ENCODE measurements at places on chromosomes 2 and 18.

DNA sequence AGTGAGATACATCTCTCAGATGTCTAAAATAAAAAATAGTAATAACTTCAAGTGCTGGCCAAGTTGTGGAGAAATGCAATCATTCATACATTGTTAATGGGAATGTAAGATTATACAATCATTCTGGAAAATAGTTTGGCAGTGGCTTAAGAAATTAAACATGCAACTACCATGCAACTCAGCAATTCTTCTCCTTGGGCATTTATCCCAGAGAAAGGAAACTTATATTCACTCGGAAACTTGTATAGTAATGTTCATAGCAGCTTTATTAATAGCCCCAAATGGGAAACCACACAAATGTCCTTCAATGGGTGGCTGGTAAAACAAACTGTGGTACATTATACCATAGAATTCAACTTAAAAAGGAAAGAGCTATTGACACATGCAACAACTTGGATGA, 274.0 kb upstream of the SPRED2 start:
- no peak for DNase-seq

GRCh38 chr2:216784456-216784855, 75.4 kb downstream of the TNP1 start:
- DNase-seq: no peak

DNA sequence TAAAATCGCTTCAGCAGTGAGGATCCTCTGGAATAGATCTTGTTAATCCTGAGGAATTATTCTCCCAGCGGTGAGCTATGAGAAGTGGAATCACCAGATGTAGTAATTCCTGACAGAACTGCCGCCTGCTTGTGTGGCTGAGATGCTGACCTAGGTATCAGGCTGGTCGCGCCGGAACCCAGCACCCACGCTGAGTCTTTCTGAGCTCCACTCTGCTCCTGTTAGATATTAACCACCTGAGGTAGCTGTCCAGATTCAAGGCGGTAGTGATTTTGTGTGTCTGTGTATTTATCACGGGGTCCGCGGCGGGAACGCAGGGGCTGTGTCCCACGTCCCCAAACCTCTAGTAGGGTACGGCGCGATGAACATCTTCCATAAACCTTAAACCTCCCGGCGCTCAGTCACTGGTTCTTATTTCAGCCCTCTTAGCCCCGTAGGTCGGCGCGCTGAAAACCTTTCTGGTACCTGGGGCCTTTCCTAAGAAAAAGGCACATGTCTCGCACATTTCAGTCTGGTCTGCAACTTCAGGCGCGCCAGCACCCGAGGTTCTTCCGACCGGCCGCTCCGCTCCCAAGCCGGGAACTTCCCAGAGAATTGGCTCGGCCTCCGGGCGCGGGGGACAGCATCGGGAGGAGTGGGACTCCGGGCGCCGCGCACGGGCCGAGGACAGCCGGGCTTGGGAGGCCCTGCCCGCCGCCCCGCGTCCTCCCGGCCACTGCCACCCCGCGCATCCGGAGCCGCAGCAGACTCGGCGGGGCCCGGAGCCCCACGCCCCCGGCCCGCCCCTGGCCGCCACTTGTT, 542 bp upstream of the CNNM3 start:
- peak; percentile 18 for DNase-seq

GRCh38 chr2:240390091-240391073, 45.1 kb upstream of the GPC1 start:
- DNase-seq: no peak

DNA sequence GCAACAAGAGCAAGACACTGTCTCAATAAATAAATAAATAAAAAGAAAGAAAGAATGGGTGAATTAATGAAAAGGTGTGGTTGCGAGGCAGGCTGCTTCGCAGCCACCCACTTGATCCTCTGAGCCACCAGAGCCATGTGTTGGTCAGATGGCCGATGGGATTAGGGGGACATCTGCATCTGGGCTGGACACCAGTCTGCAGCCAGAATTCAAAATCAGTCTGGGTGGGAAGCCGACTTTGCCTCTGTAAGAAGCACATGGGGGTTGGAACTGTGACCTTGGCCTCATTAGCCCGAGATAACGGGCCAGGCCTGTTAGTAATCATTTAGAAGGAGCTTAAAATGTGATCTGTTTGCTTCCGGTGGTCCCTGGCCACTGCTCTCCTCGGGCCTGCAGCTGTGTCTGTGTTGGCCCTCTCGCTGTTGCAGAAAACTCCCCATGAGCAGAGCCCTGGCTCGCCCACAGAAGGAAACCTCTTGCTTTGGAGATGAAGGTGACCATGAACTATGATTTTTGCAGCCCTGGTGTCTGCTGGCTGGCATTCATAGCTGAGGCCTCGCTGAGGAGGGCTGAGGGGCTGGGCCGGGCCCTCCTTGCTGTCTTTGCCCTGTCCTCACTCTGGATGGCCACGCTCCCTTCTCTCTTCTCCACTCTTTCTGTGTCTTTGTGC, 94.4 kb downstream of the DYSF start:
- DNase-seq: no peak

GRCh38 chr2:240733803-240734495, 42.3 kb downstream of the AQP12A start:
- no peak for DNase-seq

- no peak for DNase-seq
Measured at GRCh38 chr2:96819128-96819875, 3.2 kb downstream of the CNNM3 start.

DNA sequence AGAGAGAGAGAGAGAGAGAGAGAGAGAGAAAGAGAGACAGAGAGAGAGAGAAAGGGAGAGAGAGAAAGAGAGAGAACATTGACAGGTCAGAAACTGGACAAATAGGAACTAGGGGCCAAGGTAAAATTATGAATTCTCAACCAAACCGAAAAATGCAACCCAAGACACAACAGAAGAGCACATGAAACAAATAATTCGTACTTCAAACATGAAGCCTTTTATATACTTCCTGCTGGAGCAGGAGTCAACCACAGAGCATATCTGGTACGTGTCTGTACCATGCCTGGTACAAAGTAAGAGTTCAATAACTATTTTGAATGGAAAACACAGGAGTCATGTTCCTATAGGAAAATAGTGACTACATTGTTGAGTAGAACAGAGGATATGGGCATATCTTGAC, 6.5 kb upstream of the VPS54 start:
- DNase-seq: no peak

DNA sequence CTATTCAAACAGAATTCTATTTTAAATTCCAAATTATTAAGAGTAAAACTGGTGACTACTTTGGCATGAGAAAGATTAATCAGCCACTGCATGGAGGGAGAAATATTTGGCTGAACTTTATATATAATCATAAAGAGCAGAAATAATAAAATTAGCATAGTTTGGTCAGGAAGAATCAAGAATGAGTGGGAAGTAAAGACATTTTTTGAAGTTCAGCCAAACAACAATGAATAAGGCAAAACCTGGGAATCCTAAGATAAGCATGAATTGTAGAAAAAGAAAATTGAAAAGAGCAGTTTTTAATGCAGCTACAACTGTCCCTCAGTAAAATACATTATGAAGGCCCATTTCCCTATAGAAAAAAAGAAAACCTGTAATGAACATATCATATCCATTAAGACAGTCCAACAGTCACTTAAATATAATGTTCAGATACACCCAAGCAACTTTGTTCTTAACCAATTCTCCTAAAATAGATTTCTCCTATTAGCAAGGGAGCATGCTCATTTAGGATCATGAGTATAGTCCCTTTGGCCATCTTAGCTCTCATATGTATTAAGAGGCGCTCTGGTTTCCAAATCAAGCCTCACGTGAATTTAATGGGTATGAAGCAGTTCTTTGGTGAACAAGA, 6.5 kb downstream of the TMEM17 start:
- no peak for DNase-seq

GRCh38 chr18:45384137-45384961, 230.9 kb upstream of the SLC14A2 start:
- no peak for DNase-seq

All from activated CD4-positive, alpha-beta T cell treated with anti-CD3 and anti-CD28 coated beads, Interleukin-2, amount 50 U/mL, for 4 hours (primary cell).